ENCODE measurements at places on chromosomes 1 and 21.

DNA sequence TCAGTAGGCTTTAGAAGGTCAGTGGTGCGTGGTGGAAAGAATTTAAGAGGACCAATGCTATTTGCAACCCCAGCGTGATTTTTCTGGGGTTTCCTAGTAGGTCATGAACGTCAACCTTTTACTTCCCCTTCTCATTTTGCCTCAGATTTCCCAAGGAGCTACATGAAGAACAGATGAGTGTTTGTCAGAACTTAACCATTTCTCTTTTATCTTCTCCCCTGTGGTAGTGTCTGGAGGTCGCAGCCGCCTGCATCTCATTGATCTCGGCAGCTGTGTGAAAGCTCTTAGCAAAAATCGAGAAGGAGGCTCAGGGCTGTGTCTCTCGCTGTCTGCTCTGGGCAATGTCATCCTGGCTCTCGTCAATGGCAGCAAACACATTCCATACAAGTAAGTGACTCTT is 491.1 kb downstream of the KIF26B start:
- DNase-seq: no peak

DNA sequence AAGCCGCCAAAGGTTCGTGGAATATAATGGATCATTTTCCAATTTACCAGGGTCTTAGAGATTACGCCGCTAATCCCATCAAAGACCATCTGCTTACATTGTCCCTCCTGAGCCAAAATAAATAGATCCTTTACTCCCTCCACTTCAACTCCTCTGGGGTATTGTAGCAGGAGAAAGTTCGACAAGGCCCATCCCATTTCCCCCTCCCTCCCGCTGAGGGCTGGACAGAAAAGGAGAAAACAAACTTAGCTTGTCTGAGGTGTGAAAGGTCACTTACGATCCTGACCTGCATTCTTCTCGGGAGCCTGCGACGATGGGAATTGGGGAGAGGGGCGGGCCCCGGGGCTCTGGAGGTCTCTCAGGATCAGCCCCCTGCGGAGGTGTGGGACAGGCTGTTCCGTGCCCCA is 60.8 kb downstream of the MEF2D start:
- DNase-seq: no peak

DNA sequence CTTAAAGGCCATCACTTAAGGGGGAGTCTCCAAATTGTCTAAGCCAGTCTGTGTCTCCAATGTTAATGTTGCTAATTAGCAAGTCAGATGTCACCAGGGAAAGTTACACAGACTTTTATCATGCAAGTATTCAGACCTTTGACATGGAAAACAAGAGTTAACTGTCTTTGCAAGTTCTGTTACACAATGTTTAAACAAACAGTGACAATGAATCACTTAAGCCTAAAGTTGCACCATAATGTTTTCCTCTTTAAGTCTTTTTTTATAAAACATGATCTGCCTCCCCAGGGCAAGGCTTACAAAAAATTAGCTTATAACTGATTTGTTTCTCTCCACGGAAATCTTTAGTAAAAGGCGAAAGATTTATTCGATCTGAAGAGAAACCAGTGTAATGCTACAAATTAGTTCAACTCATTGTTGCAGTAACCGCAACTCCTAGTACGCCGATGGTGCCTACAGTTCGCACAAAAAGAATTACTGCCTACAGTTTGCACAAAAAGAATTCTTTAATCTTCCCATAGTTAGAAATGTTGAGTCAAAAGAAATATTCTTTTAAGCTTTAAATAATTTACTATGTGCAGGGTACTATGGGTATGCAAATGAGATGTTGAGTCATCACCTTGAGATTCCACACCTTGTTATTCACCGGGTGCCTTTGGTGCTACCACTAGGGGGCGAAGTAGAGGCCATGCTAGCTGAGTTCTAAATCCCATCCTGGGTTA is 45.3 kb downstream of the HHAT start:
- DNase-seq: no peak

DNA sequence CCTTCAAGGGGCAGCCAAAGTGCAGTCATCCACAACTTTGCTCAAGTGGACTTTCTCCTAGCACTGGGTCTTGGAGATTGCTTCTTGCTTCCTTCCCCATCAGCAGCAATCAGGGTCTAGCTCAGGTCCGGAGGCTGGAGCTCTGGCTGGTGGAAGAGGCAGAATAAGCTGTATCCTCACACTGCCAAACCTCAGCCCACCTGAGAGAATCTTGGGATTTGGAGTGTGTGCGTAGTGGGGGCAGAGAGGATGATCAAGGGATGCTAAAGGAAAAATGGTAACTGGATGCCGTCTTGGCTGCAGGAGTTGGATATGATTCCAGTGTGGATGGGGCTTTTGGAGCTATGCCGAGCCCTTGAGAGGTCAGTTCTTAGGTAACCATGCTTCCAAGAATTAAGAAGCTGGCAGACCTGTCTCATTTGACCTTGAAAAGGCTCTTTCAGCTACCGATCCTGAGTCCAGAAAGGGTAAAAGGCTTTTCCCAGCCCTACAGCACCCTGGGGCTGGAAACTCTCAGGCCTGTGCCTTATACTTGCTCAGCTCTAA is 4.5 kb upstream of the NFASC start:
- no peak for DNase-seq

Data from NCI-H1417 treated with DMSO at 0.1 percent for 48 hours (cell line).